Fibroblast of skin of abdomen (primary cell): ENCODE measurements at places on chromosomes 13 and 19.

- no peak for DNase-seq
Observed at GRCh38 chr19:49196527-49197240, 39.1 kb downstream of the TRPM4 start.

- no peak for DNase-seq
Observed at GRCh38 chr19:27909185-27909840, 1303.6 kb downstream of the UQCRFS1 start.

DNA sequence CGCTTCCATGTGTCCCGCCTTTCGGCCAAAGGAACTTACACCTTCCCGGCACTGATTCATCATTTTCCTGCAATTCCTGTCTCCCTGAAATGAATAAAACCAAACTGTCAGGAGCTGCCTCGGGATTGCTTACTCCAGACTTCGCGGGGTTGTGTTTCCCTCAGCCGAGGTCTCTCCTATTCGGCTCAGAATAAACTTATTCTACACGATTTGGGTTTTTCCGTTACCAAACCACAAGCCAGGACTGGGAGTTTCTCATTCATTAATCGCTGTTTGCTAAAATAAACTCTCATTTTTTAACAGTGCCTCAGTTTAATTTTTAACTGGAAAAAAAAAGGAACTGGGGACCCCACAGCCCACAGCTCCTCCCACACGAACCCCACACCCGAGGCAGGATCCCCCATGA lies 667 bp downstream of the ZNF878 start:
- DNase-seq, result peak; percentile 9

DNA sequence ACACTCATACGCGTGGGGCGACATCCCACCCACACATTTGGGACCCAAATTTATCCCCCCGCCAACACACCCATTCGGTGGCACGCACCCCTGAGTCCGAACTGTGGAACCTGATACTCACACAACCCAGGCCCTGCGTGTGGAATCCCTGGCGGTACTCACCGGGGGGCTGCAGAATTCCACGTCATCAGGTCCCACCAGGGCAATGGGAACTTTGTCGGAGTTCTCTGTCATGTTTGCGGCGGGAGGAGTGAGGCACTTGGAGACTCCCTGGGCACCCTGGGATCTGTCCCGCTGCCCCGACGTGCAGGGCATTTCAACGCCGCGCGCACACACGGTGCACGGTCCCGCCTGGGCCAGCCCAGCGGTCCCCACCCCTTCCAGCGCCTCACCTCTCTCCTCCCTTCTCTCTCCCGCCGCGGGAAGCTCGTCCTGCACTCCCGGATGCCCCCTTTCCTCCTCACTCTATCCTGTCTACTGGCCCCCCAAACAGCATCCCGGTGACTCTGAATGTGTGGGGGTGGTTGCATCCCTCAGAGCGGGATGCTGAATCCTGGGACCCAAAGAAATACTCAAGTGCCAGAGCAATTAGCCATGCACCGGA lies at the start of gene CNMD:
Gene CNMD (minus strand): TSS at position 353 of the 604 bp plus-strand sequence. CDS start 119 bp downstream, at position 234.
- no peak for DNase-seq

- DNase-seq, result no peak
Observed at GRCh38 chr19:57887195-57887941, 1.5 kb downstream of the ZNF814 start.

GRCh38 chr13:102402290-102402689 lies 442 bp upstream of the FGF14 start:
- DNase-seq, result peak; percentile 44

GRCh38 chr13:84500016-84500415 lies 617.7 kb upstream of the SLITRK1 start:
- no peak for DNase-seq
